Renal cortical epithelial cell (primary cell): ENCODE measurements at places on chromosomes 7 and 10. TPM values are rescaled to one million over a fixed set of nuclear protein-coding genes. Genes with fewer than 3 reads are reported as not detected.

- DNase-seq, result no peak
Measured at GRCh38 chr10:59792812-59793211, 39.6 kb upstream of the MRLN start.

- DNase-seq, result no peak
Measured at GRCh38 chr7:35480806-35481205, 214.1 kb downstream of the HERPUD2 start.

Gene KEL
- 0.20 TPM in 1 of 2 replicates, not detected in the other for total RNA-seq

Gene OR6V1
- not detected in 2 replicates for total RNA-seq

GRCh38 chr7:16915405-16915804, 33.6 kb upstream of the AGR3 start:
- peak; percentile 92 for DNase-seq

DNA sequence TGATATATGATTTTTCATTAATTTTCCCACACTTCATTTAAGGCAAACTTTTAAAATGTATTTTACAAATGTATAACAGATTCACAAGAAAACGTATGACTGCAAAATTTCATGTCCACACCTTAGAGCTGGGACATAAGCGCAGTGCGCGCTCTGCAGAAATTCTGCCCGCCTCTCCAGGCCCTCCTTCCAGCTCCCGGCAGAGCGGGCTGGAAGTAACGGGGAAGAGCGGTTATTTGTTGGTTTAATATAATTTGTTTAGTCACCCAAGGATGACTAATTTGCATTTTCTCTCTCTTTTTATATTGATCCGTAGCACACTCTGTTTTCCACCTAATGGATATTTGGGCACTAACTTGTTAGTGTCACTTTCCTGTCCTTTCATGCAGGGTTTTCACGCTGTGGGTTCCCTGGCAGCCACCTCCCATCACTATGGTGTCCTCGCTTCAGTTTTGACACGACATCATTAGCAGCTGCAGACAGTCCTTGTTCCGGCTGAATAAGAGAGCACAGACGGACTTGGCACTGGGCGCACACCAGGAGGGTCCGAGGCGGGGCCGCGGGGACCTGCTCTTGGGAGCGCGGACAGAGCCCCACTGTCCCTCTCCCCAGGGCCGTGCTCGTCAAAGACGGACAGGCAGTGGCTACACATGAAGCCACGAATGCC, 129.2 kb upstream of the SEC61G start:
- no peak for DNase-seq

Gene GPR15LG
- 6.8 and 46.5 TPM in 2 replicates for total RNA-seq

DNA sequence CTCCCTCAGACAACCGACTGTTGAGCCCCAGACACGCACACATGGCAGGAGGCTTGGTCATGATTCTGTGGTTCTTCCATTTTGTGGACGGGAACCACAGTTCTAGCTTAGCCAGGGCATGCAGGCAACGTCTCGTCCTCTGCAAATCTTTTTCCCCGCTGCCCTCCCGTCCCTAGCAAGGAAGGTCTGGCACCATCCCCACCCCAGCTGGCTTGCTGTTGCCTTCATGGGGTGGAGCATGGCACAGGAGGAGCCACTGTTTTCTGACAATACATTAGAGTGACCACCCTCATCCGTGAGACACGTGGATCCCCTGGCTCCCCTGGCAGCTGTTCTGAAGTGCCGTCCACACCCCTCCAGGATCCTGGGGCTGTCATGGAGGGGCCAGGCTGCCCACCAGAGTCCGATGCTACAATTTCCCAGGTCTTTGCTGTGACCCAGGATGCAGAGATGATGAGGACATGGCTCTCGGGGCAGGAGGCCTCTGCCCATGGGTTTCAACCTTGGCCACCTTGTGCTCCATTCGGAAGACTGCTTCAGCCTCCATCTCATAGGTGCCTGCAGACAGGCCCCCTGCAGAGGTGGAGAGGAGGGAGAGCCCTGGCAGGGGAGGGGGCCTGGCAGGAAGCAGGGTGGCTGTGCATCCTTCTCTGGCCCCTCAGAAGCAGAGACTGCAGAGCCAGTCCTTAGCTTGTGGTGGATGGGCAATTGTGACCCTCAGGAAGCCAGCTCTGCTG, 233.6 kb downstream of the GLRX3 start:
- no peak for DNase-seq

DNA sequence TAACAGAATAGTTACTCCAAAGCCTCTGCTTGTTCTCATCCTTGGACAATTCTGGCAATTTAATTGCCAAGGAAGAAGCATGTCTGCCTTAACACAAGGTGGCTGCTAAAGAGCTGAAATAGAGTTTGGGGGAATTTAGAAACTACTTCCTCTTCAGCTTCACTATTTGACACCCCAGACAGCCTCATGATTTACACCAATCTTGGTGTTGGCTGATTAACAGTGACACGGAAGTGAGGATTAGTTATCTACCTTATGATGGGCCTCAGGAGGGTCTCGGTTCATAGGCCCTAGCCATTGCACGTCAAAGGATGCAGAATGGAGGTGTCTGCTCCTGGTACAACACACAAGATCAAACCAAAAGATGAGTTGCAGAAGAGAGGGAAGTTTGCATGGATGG, 102.4 kb downstream of the RELN start:
- no peak for DNase-seq

DNA sequence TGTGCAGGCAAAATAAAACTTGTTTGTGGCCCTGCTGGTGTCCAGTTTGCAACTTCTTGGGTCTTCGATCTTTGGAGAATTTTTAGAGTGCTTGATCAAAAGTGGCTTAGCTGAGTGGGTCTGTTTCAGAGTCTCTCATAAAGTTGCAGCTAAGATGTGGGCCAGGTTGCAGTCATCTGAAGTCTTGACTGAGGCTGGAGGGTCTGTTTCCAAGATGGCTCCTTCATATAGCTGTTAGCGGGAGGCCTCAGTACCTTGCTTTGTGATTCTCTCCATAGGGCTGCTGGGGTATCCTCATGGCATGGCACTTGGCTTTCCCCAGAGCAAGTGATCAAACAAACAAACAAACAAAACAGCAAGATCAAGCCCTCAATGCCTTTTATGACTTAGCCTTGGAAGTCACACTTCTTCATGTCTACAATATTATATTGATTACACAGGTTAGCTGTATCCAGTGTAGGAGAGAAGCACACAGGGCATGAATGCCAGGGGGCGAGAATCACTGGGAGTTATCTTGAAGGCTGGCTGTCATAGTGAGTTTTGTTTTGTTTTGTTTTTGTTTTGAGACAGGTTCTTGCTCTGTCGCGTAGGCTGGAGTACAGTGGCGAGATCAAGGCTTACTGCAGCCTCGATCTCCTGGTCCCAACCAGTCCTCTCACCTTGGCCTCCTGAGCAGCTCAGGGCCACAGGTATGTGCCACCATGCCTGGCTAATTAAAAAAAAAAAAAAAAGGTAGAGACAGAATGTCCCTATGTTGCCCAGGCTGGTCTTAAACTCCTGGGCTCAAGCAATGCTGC, 10.2 kb downstream of the CYP26A1 start:
- DNase-seq, result no peak

- DNase-seq, result no peak
Measured at GRCh38 chr7:92735707-92736106, 100.7 kb downstream of the CDK6 start.

DNA sequence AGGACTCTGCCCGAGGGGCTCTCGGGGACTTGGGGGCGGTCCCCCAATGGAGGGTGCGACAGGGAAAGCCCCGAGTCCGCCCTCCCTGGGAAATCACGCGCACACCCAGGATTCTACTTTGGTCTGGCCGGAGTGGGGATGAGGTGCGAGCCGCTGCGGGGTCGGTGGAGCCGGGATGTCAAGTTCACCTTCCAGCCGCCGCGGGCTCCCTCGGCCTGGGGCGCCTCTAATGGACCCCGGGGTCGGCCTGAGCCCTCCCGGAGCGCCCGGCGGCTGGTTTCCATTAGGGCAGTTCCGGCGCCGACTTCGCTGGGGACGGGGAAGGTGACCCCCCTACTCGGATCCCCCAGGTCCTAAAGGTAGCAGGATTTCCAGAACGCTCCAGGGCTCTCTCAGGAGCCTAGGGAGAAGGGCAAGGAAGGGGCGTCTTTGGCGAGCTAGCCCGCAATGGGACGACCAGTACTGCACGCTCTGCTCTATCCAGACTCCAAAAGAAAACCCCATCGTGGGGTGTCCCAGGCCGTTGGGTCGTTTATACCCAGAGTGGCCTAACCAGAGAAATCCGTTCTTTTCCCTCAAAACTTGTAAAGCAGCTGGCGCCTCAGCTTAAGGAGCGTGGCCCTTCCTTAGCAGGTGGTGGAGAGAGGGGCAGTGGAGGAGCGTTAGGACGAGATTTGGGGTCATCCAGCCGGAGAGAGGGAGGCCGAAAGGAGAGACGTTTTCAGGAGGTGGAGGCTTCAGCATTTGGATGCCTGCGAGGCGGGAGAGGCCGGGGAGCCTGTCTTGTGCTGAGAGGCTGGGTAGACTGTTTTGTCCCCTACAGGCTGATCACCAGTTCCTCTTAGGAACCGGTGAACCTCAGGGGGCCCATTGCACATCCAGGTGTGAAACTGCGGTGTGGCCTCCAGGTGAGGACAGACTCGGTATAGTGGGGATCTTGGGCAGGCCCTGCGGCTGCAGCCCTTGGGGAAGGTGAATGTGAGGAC, 860 bp upstream of the WDR86 start:
- no peak for DNase-seq

- DNase-seq, result peak; percentile 67
Measured at GRCh38 chr10:110006358-110007160, 1.2 kb upstream of the ADD3 start.

DNA sequence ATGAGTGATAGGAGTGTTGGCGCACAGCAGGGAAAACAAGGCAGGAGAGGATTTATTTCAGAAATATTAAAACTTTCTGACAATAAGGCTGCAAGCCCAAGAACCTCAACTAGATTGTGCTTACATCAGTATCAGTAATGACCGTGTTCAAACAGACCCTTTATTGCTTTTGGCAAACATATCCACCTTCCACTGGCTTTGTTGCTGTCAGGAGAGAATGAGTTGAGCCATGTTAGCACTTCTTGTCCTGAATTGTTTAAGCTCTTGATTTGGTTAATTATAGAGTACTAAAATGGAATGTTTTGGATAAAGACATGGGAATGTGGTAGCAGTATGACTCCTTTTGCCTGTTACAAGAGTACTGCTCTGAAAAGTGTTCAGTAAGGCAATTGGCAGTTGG, 3.8 kb downstream of the AHCYL2 start:
- no peak for DNase-seq

Gene PRKG1
- 1.0 and 2.3 TPM in 2 replicates for total RNA-seq

GRCh38 chr7:41131956-41132355, 570.9 kb downstream of the INHBA start:
- no peak for DNase-seq

DNA sequence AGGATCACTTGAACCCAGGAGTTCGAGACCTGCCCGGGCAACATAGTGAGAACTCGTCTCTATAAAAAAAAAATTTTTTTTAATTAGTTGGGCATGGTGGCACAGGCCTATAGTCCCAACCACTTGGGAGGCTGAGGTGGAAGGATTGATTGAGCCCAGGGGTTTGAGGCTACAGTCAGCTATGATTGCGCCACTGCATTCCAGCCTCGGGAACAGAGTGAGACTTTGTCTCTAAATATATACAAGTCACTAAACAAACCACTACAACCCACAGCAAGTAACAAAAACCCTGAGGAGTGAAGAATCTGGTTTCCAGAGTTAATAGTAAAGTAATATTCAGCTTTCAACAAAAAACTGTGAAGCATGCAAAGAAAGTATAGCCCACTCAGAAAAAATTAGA, 32.7 kb upstream of the HHEX start:
- no peak for DNase-seq

DNA sequence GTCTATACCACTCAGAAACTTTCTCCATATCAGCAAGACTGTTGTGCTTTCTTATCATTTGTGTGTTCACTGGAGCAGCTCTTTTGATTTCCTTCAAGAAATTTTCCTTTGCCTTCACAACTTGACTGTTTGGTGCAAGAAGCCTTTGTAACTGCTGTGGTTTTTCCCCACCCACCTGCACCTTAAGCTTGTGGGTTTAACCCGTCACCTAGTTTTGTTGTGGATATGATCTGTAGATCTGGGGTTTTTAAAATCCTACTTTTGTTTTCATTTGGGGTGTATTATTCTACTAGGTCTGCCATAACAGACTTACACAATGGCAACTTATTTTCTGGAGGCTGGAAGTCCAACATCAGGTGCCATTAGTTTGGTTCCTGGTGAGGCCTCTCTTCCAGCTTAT, 30.5 kb upstream of the CHST3 start:
- DNase-seq, result no peak

DNA sequence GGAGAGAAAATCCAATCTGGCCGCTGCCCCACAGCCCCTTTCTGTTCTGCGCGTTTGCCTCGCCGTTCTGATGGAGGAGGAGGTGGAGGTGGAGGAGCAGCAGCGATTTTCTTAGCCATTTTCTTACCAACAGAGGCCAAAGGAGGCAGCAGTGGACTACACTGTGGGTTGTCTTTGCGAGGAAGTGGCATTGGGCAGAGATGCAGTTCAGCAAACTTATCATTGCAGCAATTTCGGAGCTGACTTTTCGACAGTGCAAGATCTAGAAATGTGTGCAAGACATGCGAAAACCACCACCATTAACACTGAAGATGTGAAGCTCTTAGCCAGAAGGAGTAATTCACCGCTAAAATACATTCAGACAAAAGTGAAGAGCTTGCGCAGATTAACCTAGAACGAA, 1.9 kb upstream of the ARL4A start:
- peak; percentile 50 for DNase-seq

GRCh38 chr7:87596136-87596535, 4.5 kb downstream of the ABCB1 start:
- no peak for DNase-seq

DNA sequence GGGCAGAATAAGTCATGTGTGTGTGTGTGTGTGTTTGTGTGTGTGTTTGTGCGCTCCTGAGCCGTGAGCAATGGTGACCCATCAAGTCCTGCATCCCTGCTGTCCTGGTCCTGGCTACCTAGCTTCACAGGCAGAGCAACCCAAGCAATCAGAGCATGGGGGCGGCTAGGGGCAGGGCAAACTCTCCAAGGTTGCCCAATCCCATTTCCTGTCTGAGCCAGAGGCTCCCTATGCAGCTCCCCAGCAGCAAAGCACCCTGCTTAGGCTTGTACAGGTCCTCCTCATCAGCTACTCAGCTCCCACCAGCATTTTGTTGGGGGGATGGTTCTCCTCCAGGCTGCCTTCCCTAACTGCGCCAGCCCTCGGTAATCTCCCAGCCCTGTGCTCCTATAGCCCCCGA, 31.1 kb upstream of the CRHR2 start:
- no peak for DNase-seq

GRCh38 chr10:19412531-19412930, 363.9 kb downstream of the MALRD1 start:
- peak; percentile 41 for DNase-seq

GRCh38 chr7:157056957-157057902, 46.8 kb upstream of the MNX1 start:
- no peak for DNase-seq

DNA sequence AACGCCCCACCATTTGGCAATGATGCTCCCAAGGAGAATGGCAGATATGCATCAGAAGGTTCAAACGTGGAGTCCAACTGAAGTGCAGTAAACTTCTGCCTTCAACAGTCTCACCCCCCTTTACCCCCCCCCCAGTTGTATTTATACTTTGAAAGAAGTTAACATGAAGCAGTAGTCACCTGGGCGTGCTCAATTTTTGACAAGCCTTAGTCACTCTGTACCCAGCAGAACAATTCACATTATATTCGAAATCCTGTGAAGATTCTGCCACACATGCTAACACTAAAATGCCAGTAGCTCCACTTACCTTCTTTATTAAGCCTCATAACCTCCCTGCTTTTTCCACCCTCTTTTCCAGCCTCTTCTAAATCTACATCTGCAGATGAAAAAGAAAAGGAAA, 894 bp downstream of the ATXN7L1 start:
- DNase-seq, result no peak

GRCh38 chr7:30965883-30966282, 2.1 kb downstream of the GHRHR start:
- no peak for DNase-seq
